Caco-2 (cell line): ENCODE measurements at places on chromosomes 1 and 21.

GRCh38 chr1:23385119-23385621 is 15.5 kb upstream of the ZNF436 start:
- DNase-seq, result no peak

DNA sequence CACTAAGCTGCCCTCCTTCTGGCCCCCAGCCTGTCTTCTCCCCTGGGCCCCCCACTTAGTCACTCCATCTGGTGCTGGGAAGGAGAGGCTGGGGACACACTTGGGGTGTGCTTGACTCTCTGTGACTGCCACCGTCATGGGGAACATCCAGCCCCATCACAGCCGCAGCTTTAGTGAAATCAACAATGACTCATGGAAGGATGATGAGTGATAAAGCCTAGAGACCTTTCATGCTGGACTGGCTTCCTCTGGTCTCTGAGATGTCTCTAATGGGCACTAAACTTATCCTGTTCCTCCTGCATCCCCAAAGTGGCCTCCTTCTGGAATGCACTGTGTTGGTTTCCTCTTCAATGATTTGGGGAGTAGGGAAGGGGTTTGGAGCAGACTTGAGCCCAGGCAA is 172.9 kb downstream of the GRIK3 start:
- no peak for DNase-seq

- no peak for DNase-seq
These were observed 28.9 kb downstream of the OBSCN start for GRCh38 chr1:228236744-228237143.

GRCh38 chr1:201194046-201194445 is 3.4 kb downstream of the IGFN1 start:
- no peak for DNase-seq

GRCh38 chr1:71222668-71223067 is 141.8 kb upstream of the ZRANB2 start:
- DNase-seq, result no peak

DNA sequence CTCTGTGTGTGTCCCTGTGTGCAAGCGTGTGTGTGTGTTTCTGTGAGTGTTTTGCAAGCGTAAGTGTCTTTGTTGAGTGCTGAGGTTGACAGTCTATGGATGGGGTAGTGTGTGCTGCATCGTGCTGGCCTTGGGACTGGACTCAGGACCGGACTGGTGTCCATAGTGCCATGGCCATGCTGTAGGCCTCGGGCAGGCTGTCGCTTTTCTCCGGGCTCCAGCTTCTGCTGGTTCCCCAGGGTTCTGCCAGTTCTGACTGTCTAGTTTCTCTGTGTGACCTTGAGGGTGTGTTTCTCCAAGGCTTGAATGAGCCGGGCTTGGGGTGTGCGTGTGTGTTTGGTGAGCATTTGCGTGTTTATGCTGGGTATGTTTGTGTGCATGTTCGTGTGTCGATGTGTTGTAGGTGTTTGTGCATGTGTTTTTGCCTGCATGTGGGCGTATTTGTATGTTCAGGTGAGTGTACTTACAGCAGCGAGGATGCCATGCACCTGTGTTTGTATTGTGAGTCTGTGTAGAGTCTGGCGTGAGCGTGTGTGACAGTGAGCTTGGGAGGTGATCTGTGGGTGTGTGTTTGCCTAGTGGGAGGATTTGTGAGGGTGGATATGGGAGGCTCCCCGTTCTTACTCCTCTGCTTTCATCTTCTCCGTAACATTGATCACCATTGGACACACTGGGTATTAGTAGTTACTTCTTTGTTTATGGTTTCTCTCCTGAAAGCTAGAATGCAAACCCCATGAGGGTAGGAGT is 51.7 kb upstream of the POU3F1 start:
- DNase-seq, result no peak

GRCh38 chr1:95905818-95906395 is 671.9 kb downstream of the RWDD3 start:
- DNase-seq, result no peak

- DNase-seq, result no peak
These were observed 1.5 kb downstream of the ENSA start for GRCh38 chr1:150627826-150628410.

GRCh38 chr1:171343727-171344472 is 29.9 kb downstream of the FMO4 start:
- no peak for DNase-seq
